ENCODE measurements at places on chromosomes 3 and 15. TPM values are rescaled to one million over a fixed set of nuclear protein-coding genes. Genes with fewer than 3 reads are reported as not detected.

- DNase-seq, result no peak
- no peak overlapping the region for H3K27ac ChIP-seq
- H3K27me3 ChIP-seq, result peaks cover 10% of the 10 kb centered on the region
- H3K4me3 ChIP-seq, result no peak overlapping the region
- no peaks in the 10 kb centered on the region for H3K36me3 ChIP-seq
- H3K4me1 ChIP-seq, result no peaks in the 10 kb centered on the region
These were observed 47.5 kb downstream of the RYR3 start for GRCh38 chr15:33358306-33358705.

DNA sequence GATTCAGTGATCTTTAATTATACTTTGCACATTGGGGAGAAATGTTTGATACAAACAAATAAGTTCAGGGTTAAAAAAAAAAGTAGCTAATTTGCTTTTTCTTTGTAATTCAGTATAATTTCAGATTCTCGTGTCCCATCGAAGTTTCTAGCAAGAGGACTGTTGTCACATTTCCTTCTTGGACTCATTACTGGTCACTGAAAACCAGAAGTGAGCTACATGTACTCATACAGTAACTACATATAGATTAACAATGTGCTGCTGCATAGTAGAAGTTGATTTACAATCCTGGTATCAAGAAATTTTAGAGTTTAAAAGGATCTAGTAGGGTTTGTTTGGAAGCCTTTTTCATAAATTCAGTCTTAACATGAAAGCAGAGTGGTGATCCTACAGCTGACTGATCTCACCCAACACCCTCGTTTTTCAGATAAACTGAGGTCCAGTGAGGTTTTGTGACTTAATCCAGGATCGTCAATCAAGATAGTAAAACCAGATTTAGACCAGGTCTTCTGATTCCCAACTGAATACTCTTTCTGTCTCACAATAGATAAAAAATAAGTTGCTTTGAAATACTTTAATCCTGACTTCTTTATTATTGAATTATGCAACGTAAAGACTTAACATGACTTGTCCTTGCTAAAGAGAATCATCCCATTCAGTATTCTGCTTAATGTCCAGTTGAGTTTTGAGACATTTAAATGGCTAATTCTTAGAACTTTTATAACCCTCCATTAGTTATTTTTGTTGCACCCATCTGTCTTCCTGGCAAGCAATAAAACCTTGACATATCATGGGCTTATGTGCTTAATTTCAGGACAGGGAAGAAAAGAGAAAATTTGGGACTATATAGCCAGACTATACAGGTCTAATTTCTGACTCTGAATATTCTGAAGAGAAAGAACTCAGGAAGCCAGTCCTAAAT, 2.8 kb downstream of the SEC62 start:
- no peak overlapping the region for H3K27ac ChIP-seq
- no peak for DNase-seq
- H3K27me3 ChIP-seq, result no peaks in the 10 kb centered on the region
- H3K4me3 ChIP-seq, result peak overlapping the region; percentile 97
- peaks cover 33% of the 10 kb centered on the region for H3K36me3 ChIP-seq
- peaks cover 56% of the 10 kb centered on the region for H3K4me1 ChIP-seq

DNA sequence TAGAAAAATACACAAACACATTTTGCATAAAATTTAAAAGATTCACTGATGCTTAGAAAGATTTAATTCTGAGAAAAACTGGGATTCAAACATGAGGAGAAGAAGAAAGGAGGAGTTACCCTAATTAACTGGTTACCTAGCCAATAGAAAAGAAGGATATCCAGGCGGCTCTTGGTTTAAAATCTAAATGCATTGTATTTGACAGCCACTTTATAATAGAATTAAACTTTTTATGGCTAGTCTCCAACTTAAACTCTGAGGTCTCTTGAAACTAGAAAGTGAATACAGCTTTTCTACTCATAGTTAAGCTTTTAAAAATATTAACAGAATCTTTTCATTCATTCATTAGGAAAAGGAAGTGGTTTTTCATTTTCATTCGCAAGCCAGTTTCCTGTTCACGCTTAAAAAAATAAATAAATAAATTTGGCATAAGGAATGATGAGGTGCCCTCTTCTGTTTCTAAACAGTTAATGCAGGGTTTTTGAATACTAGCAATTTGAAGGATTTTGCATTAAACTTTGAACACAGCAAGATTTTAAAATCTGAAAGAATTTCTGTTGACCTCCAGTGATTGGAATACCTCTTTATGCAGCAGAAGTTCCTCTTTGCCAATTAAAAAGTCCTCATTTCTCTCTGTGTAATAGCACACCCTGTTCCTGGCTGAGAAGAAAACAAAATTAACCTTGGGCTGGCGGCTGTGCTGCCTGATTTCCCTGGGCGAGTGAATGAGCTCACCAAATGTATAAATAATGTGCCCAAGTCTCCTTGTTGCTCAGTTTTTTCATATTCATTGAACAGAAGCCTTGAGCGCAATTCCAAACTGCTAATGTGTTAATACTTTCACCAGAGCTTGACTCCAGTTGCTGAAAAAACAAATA, 105.1 kb downstream of the ZMAT3 start:
- H3K4me3 ChIP-seq, result no peak overlapping the region
- peak overlapping the region; percentile 17 for H3K27ac ChIP-seq
- no peaks in the 10 kb centered on the region for H3K36me3 ChIP-seq
- H3K27me3 ChIP-seq, result no peaks in the 10 kb centered on the region

Gene LNP1
- 0.72 TPM for total RNA-seq

DNA sequence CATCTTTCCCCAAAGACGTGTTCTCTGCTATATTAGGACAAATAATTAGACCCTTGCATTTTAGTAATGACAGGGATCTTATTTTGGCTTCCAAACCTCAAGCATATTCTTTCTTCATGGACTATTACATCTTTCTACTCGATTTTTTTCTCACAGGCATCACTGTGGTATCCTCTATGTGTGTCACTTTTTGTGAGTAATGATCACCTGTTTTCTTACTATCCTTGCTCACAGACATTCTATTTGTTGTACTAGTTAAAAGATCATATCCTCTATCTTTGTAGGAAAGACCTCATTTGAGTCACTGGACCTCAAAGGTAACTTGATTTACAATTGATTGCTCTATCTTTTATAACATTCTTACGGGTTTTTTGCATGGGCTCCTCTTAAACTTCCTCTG, 6.8 kb downstream of the C3orf80 start:
- no peak overlapping the region for H3K27ac ChIP-seq
- no peak for DNase-seq
- no peaks in the 10 kb centered on the region for H3K4me1 ChIP-seq
- H3K4me3 ChIP-seq, result no peak overlapping the region

DNA sequence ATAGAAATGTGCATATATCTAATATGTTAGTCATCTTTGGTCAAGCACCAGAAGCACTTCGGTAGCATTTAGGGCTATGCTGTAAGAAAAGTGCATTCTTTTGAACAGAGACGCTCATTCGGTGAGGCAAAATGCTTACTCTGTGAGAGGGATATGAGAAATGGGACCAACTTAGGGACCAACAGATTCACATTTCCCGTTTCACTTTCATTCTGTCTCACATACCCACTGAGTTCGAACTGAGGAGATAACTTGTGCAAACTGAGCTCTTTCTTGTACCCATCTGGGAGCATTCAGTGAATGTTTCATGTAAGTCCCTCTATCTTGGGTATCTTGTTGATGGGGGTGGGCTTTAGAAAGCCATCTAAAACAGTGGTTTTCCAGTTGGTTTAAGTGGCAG, 135.3 kb downstream of the FEZF2 start:
- H3K27me3 ChIP-seq, result peaks cover 11% of the 10 kb centered on the region
- H3K4me3 ChIP-seq, result no peak overlapping the region
- no peak overlapping the region for H3K27ac ChIP-seq
- H3K36me3 ChIP-seq, result no peaks in the 10 kb centered on the region
- H3K4me1 ChIP-seq, result no peaks in the 10 kb centered on the region
- no peak for DNase-seq

DNA sequence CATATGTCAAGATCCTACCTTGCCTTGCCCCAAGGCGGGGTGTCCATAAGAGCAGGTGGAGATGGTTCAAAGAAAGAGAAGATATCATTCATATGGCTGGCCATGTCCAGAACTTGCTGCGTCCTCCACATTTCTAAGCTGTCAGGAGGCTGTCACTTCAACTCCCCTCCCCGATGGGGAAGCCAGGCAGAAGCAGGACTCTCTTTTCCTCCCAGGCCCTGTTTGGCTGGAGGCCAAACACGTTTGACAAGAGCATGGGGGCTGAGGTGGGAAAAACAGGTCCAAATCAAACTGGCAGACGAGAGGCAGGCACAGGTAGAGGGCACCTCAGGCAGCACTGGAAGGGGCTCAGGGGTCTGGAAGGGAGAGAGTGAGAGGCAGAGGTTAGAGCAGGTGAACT, 37.7 kb downstream of the MESD start:
- no peak for DNase-seq
- H3K4me1 ChIP-seq, result peaks cover 4% of the 10 kb centered on the region
- no peak overlapping the region for H3K27ac ChIP-seq
- H3K4me3 ChIP-seq, result no peak overlapping the region
- H3K27me3 ChIP-seq, result no peaks in the 10 kb centered on the region

Gene ALPK3
- total RNA-seq, result 0.15 TPM

GRCh38 chr3:86951322-86951721, 39.6 kb downstream of the VGLL3 start:
- DNase-seq, result no peak
- H3K27ac ChIP-seq, result no peak overlapping the region
- H3K36me3 ChIP-seq, result no peaks in the 10 kb centered on the region
- H3K4me1 ChIP-seq, result no peaks in the 10 kb centered on the region
- no peak overlapping the region for H3K4me3 ChIP-seq

DNA sequence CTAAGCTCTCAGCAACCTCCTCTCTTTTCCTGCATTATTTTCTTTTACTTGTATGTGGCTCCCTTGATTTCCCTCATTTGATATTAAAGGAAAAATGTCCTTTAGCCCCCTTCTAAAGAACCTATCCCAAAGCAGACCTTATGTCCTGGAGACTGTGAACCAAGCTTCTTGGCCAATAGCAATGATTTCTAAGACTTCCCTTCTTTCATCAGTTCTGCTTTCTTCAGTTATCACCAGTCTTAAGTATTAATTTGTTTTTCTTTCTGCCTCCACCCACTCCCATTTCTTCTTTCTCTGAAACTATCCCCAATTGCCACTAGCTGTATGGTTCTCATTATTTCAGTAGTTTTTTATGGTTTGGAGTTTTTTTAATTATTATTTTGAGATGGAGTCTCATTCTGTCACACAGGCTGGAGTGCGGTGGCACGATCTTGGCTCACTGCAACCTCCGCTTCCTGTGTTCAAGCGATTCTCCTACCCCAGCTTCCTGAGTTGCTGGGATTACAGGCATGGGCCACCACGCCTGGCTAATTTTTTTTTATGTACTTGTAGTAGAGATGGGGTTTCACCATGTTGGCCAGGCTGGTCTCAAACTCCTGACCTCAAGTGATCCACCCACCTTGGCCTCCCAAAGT, 12.1 kb downstream of the TMOD3 start:
- H3K27ac ChIP-seq, result no peak overlapping the region
- peaks cover 6% of the 10 kb centered on the region for H3K36me3 ChIP-seq
- H3K4me3 ChIP-seq, result no peak overlapping the region
- no peaks in the 10 kb centered on the region for H3K27me3 ChIP-seq
- DNase-seq, result no peak

Gene GOLGA6L25
- not detected for total RNA-seq

DNA sequence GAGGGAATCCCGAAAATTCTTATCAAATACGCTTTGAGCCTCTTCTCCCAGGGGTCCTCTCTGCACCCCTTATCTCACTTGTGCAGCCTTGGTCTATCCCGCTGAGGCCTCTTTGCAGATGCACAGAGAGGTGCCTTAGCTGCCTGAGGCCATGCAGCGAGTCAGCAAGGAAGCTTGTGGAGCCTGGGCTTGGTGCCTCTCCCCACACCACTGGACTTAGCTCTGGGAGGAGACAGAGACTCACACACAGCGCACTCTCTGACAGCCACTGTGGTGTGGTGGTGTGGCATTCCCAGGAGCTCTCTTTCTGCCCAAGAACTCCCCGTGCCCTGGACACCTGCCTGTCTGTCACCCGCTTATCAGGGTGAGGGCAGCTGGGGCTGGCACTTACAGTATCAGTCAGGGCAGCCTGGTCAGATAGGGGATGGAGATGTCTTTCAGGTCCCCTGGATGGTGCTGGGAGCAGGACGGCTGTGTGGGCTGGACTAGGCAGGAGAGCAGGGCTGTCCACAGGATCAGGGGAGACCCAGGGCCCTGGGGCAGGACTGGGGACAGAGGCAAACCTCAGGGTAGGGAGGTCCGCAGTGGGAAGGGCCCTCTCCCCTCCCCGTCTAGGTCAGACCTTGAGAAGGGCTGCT, 10.2 kb upstream of the LINGO1 start:
- H3K36me3 ChIP-seq, result no peaks in the 10 kb centered on the region
- H3K4me3 ChIP-seq, result no peak overlapping the region
- no peak overlapping the region for H3K27ac ChIP-seq

- no peak overlapping the region for H3K27ac ChIP-seq
- no peak overlapping the region for H3K4me3 ChIP-seq
- H3K36me3 ChIP-seq, result peaks cover 17% of the 10 kb centered on the region
- H3K27me3 ChIP-seq, result no peaks in the 10 kb centered on the region
These were observed 46.8 kb downstream of the LIPC start for GRCh38 chr15:58478579-58478978.

DNA sequence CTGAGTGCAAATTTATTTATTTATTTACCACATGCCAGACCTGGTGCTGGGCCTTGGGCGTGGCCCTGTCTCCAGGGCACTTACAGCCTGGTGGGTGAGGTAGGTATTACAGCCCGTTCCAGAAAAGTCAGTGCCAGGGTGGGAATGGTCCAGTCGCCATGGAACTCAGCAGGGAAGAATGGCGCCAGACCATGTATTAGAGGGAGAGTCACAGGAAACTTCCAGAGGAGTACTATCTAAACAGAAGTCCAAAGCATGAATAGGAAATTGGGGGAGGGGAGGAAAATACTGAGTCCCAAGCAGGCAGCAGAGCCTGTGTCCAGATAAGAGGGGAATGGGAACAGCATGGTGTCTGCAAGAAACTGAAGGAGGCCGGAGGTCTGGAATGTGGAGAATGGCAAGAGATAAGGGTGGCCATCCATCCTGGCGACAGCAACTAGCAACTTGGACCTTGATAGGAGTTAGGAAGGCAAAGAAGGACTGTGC, 27.0 kb downstream of the SH3BP5 start:
- peaks cover 64% of the 10 kb centered on the region for H3K4me1 ChIP-seq
- DNase-seq, result no peak
- no peak overlapping the region for H3K4me3 ChIP-seq
- H3K36me3 ChIP-seq, result peaks cover 57% of the 10 kb centered on the region
- H3K27me3 ChIP-seq, result no peaks in the 10 kb centered on the region

DNA sequence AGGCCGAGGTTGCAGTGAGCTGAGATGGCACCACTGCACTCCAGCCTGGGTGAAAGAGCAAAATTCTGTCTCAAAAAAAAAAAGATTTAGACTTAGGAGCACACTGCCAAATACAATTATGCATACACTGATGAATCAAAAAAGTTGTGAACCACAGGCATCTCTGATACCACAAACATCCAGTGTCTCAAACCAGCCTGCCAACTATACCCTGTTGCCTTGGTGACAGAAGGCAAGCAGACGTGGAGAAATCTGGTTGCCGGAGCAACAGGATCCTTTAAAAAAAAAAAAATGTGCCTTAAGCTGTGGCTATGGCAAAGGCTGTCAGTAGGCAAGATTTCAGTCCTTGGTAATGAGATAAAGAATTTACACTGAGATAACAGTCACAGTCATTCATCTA, 202.3 kb downstream of the NEK10 start:
- DNase-seq, result no peak
- no peaks in the 10 kb centered on the region for H3K4me1 ChIP-seq
- H3K36me3 ChIP-seq, result no peaks in the 10 kb centered on the region
- H3K27me3 ChIP-seq, result no peaks in the 10 kb centered on the region

Measured in activated CD4-positive, alpha-beta T cell treated with anti-CD3 and anti-CD28 coated beads, Interleukin-2, amount 10 ng/mL, durations not matched to agents 7 days and 5 days (primary cell).